ENCODE measurements at places on chromosomes 11 and 22.

- H3K4me3 ChIP-seq: no peak overlapping the region
- DNase-seq: no peak
- no peaks in the 10 kb centered on the region for H3K27me3 ChIP-seq
- no peak overlapping the region for H3K27ac ChIP-seq
Measured at GRCh38 chr11:36446135-36446534, 63.9 kb downstream of the TRAF6 start.

- no peak overlapping the region for H3K4me3 ChIP-seq
- DNase-seq: no peak
- no peaks in the 10 kb centered on the region for H3K4me1 ChIP-seq
- H3K27ac ChIP-seq: no peak overlapping the region
- H3K27me3 ChIP-seq: no peaks in the 10 kb centered on the region
Measured at GRCh38 chr11:81005595-81005994, 1564.8 kb upstream of the TENM4 start.

GRCh38 chr22:47281126-47282106 lies 519.0 kb downstream of the TBC1D22A start:
- H3K4me3 ChIP-seq: no peak overlapping the region
- no peaks in the 10 kb centered on the region for H3K4me1 ChIP-seq
- no peaks in the 10 kb centered on the region for H3K36me3 ChIP-seq
- no peaks in the 10 kb centered on the region for H3K27me3 ChIP-seq
- H3K27ac ChIP-seq: no peak overlapping the region
- no peak for DNase-seq

DNA sequence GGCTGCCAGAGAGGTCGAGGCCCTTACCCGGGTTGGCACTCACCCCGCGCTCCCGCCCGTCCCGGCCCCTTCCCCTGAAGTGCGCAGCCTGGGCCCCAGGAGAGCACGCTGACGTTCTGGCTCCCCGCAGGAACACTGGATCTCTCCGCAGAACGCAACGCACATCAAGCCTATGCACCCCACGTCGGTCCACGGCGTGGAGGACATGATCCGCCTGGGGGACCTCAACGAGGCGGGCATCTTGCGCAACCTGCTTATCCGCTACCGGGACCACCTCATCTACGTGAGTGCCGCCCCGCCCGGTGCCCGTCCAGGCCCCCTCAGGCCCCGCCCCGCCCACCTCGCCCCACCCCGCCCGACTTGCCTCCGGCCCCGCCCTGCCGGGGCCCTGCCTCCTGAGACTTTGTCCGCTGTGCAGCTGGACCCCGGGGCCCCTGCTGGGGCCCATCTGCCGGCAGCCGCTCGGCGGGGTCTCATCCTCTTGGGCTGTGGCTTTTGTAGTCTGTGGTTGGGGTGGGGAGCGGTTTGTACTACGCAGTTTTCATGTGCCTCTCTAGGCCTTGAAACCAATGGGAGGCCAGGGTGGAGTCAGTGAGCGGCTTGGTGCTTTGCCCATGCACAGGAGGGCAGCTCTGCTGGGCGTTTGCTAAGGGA lies 19.7 kb downstream of the MYO7A start:
- peaks cover 6% of the 10 kb centered on the region for H3K27me3 ChIP-seq
- H3K4me3 ChIP-seq: peak overlapping the region; percentile 67
- no peak for DNase-seq
- H3K4me1 ChIP-seq: peaks cover 28% of the 10 kb centered on the region
- no peak overlapping the region for H3K27ac ChIP-seq

DNA sequence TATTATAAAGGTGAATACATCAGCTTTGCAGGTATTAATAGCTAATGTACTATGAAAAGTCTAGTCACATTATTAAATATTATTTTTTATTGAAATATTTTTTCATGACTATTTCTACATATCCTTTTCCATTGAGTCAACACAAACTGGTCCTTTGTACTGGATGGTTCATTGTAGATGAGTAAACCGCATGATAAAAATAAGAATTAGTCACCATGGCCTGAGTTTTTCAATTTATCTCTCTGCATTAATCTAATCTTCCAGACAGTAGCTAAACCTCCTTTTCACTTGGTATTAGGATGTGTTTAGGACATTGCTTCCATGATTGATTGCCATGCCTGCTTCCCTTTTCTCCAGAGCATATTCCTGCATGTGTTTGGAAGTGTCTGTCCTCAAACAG lies 439.4 kb upstream of the ARHGAP42 start:
- H3K4me1 ChIP-seq: no peaks in the 10 kb centered on the region
- H3K4me3 ChIP-seq: no peak overlapping the region
- no peak overlapping the region for H3K27ac ChIP-seq
- H3K27me3 ChIP-seq: no peaks in the 10 kb centered on the region
- no peak for DNase-seq

DNA sequence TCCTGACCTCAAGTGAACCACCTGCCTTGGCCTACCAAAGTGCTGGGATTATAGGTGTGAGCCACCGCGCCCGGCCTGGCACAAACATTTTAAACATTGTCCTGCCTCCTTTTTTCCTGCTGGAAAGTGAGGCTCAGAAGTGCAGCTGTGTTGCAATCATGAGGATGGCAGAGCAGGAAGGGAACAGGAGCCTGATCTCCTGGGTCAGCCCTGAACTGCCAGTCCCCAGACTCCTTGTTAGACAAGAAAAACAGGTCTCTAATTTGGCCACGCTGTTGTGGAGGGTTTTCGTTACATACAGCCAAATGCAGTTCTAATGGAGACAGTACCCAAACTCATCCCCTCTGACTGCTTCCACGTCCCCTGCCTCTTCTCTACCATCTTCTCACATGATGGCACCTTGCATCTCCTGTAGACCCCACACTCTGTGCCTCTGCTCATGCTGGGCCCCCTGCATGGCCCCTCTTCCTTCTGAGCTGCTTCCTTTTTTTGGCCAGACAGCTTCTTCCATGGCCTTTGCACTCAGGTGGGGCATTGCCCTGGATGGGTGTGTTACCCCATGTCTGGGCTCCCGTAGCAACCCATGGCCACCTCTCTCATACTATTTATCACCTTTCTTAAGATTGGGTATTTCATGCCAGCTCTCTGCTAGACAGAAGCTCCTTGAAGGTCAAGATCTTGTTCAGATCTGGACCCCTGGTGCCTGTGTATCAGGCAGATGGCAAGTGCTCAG lies 227.1 kb downstream of the CEP164 start:
- no peak overlapping the region for H3K27ac ChIP-seq
- DNase-seq: no peak
- H3K4me1 ChIP-seq: no peaks in the 10 kb centered on the region
- H3K4me3 ChIP-seq: no peak overlapping the region
